ENCODE measurements at places on chromosomes 2 and 18.

- DNase-seq: no peak
Observed at GRCh38 chr2:62831729-62832128, 126.2 kb downstream of the EHBP1 start.

- no peak for DNase-seq
Observed at GRCh38 chr2:28539118-28539541, 43.3 kb downstream of the PLB1 start.

DNA sequence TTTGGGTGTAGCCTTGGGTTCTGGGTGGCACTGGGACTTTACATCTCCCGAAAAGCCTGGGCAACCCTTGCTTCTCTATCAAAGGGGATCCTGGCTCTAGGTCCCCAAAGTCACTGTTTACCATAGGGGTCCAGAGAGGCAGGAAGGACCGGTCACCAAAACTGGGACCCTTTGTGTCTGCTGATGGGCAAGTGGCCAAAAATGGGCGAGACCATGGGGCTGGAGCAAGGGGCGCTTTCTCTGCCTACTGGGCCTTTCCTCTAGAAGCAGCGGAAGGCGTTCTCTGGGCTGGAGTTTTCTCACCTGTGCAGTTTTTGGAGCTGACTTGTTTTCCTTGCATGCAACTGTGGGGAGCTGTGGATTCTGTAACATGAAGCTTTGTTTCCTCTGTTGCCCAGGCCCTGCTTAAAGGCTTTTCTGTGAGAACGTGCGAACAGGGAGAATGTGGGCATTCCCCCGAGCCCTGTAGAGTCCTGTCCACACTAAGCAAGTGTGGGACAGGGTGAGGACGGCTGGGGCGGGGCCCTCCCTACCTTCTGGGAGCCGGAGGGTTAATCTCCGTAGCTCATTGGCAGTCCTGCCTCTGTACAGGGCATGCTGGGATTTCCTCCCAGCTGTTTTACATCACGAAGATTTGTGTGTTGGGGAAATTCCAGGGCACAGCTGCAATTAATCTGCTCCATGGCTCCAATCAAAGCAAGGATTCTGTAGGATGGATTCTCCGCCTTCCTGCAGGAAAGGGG lies 50.2 kb downstream of the TGOLN2 start:
- no peak for DNase-seq

GRCh38 chr18:23225503-23225902 lies 90.2 kb downstream of the CABLES1 start:
- no peak for DNase-seq

DNA sequence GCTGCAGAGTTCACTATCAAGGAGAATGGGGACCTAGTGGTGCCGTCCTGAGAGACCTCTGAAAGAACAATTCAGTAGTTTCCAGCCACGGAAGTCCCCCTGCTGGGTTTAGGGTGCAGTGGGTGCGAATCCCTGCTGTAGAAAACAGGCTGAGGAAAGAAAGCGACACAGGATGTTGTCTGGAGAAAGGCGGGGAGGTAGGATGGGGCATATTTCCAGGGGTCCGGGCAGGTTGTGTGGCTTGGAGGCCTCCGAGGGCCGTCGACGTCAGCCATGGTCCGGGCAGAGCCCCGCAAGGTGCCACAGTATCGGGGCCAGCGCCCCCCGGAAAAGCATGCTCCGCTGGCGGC lies 807 bp upstream of the CREB1 start:
- no peak for DNase-seq

DNA sequence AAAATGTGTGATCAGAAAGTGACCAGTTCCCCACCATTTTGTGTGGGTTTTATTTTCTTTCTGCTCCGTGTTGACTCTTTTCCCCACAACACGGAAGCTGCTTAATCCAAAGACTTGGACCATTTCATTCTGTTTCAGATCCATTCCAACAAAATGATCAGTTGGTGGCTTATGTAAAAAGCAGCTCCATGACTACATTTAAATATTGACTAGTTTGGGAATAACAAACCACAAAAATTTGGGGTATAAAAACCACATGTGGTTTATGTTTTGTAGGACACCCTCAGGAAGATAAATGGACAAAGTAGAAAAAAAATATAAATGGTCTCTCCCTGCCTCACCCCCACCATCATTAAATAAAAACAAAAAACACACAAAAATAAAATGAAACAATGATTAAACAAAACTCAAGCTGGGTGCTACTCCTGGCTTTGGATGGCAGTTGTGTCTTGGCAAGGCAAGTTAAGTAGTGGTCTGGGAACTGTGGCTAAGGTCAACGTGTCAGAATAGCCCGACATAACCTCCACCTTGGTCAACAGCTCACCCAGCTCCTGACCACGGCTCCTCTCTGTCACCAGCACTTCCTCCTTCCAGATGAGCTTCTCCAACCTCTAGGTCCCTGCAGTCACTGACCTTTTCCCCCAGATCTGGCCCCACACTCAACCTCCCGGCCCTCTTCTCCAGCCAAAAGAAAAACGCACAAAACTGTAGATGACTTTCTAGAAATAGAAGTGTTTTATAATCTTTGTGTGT lies 12.8 kb upstream of the WIPF1 start:
- DNase-seq: no peak

- no peak for DNase-seq
Observed at GRCh38 chr2:46434851-46435273, 44.5 kb upstream of the TMEM247 start.

- DNase-seq: no peak
Observed at GRCh38 chr2:26460613-26461031, 17.3 kb downstream of the OTOF start.

DNA sequence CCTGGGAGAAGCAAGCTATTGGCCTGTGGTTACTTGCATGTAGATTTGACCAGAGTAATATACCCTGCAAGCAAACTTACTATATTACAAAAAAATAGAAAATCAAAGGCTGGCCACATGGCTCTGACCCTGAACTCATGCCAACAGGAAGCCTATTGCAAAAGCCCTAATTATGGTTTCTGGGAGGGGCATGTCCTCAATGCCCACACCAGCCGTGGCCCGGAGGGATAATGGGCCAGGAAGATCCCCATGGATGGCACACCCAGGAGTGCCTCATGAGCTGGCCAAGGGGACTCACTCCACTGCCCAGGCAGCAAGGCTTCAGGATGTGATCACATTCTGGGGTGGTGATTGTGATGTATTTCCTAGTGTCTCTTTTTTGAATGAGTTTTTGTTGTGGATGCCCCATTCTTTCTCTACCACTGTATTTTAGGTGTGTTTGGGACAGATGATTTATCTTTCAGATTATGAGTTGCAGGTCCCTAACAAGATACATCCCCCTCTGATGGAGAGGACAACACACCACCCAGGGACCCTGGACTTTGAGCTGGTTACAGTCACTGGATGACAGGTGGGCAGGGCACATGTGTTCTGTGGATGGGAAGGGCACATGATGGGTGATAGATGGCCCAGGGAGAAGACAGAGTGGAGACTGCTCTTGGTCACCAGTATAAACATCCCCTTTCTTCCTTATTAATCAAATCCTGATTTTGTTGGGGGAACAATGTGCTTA lies 18.7 kb upstream of the TFCP2L1 start:
- no peak for DNase-seq

DNA sequence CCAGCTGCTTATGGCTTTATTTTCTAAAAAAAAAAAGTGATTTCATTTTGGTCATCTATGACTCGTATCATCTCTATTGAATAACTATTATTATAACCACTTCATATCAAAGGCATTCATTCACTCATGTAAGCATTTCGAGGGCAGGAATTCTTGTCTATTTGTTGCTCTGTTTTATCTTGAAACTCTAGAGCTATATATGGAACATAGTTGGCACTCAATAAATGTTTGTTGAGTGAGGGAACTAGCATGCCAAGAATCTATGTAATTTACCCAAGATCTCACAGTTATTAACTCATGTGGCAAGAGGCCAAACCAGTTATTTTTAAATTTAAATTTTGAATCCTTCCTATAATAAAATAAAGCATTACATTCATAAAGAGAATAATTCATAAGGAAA lies 470.1 kb downstream of the TMX3 start:
- DNase-seq: no peak

- DNase-seq: no peak
Observed at GRCh38 chr18:3966642-3967358, 488.3 kb downstream of the DLGAP1 start.

- no peak for DNase-seq
Observed at GRCh38 chr18:68472701-68473295, 242.1 kb downstream of the TMX3 start.

- DNase-seq: no peak
Observed at GRCh38 chr2:160427629-160428404, 65.8 kb downstream of the RBMS1 start.

DNA sequence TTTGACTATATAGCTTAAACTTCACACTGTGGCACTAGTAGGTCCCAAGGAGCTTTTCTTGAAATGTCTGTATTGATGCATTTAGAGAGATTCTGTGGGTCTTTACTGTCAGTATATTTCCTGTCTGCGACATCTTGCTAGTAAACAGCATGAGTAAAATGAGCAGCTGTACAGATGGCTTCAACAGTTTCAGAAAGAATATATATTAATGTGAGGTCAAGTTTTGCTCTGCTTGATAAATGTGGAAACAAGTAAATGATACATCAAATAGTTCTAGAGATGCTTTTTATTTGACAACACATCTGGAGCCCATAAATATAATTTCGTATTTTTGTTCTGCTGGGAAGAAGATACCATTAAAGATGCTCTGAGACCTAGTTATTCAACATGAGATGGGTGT lies 310.9 kb upstream of the COL3A1 start:
- DNase-seq: no peak

GRCh38 chr2:95012881-95013550 lies 12.5 kb upstream of the MAL start:
- DNase-seq: no peak

DNA sequence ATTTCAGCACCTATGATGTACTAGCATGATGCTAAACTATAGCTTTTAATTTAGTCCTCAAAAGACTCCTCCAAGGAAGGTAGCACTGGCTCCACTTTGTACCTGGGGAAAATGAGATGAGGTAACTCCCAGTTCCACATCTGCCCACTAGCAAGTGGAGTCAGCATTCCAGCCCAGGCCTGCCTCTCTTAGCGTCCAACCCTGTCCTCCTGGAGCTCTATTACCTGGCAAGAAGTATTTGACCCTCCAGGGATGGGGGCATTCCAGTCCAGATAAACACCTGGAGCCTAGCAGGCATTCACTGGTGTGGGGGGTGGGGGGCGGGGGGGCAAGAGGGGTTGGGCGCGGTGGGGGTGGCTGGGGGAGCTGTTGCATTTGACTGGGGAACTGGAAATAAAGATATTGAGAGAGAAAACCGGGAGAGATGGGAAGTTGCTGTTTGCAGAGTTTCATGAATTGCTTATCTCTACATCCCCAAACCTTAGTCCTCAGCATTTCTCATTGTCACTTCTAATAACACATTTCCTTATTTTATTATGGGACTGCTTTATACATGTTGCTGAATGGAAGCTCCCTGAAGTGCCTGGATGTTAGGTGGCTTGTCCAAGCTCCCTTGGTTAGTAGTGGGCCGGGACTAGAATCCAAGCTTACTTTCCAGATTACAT lies 22.0 kb upstream of the FZD5 start:
- DNase-seq: no peak

DNA sequence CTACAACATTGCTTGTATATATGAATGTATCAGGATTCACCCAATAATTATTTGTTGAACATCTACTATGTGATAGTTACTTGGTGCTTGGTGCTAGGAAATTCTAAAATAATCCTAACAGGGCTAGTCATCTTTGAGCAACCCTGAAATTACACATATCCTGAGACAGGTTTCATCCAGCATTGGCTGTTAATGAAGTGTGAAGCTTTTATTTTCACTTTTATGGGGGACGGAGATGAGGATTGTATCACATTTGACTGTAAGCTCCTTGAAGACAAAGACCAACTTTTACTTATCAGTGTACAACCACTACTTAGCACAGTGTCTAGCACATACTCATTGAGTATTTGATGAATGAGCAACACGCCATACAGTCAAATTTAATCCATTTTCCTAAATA lies 6.8 kb upstream of the GALM start:
- DNase-seq: no peak

All from substantia nigra (tissue), 51 donors.